ENCODE measurements at places on chromosomes 6 and 20.
A peak's percentile ranks its signal among the peaks of the same experiment; 100 is the strongest.

GRCh38 chr6:125948455-125948854, 8.1 kb upstream of the HINT3 start:
- DNase-seq, result no peak

GRCh38 chr20:43963233-43963632, 48.6 kb downstream of the TOX2 start:
- DNase-seq, result no peak

DNA sequence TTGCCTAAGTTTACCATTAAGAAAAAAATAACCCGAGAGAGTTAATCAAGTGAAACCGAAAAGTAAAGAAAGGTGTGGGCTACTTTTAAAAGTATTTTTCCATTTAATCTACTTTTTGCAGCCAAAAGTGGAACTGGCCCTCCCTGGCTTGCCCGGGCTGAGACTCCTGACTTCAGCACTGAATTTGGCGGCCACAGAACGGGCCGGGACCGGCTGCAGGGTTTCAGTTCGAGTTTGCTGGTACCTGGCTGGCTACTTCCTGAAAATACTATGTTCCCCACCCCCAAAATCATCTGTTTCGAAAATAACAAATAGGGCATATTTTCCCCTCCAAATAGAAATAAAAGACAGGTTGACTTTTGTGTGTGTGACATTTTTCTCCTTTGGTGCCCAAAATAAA, 173.4 kb upstream of the EXOC2 start:
- no peak for DNase-seq

DNA sequence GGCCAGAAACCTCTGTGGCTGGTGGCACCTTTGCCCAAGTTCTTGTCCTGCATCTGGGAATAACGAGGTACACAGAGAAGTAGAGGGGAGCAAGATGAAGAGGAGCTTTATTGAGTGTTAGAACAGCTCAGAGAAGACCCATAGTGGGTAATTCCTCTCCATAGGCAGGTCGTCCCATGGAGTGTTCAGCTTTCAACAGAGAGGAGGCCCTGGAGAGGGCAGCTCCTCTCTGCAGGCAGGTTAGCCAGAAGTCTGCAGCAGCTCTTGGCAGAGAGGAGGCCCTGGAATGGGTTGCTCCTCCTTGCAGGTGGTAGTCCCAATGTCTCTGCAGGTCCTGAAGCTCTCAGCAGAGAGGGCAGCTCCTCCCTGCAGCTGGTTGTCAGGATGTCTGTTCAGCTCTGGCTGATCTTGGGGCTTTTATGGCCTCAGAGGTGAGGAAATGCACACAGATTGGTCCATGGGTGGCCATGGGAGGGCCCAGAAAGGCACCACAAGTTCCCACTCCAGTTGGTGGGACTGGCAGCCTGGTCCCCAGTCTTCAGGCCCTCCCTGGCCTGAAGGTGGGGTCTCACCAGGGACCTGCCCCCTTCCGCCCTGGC, 89.0 kb downstream of the IPCEF1 start:
- no peak for DNase-seq

GRCh38 chr6:149318581-149319286, 1.2 kb downstream of the TAB2 start:
- peak; percentile 26 for DNase-seq

- DNase-seq, result no peak
Observed at GRCh38 chr6:148818939-148819575, 72.2 kb downstream of the UST start.

DNA sequence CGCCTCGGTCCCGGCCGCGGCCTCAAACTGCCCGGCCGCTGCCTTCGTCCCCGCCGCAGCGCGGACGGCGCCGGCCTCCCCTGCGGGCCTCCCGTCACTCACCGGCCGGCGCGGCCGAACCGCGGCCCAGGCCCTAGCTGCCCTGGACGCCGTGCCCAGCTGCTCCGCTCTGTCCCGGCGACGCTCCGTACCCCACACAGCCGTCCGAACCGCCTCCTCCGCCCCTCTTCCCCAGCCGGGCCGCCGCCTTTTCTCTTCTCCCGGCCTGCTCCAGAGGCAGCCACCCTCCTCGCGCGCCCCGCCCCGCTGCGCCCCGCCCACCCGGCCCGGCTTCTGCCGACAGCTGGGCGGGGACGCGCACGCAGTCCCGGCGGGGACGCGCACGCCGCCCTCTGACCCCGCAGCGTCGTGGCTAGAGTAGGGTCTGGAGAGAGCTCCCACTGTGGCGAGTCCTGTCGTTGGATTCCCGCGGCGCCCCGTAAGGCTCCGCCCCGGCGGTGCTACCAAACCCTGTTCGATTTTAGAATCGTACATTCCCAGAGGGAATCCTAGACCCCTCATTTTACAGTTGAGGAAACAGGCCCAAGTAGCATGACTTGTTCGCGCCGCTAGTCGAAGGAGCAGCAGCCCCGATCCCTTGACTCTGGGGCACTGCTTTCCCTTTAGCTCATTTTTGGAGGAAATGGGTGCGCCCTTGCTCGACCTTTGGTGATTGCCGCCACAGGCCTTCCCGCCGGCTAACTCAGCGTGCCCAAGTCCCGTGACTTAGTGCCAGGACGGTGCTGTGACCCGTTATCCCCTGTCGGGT, at the start of gene FBXO30:
Gene FBXO30 (minus strand): TSS at position 295 of the 808 bp plus-strand sequence. CDS start 8,390 bp downstream, outside the sequence.
- peak; percentile 89 for DNase-seq

- DNase-seq, result peak; percentile 14
Observed at GRCh38 chr6:24228681-24229255, 102.8 kb downstream of the NRSN1 start.

GRCh38 chr6:104595311-104595820, 264.4 kb downstream of the HACE1 start:
- no peak for DNase-seq

- DNase-seq, result no peak
Observed at GRCh38 chr6:139855671-139856311, 481.3 kb upstream of the CITED2 start.

DNA sequence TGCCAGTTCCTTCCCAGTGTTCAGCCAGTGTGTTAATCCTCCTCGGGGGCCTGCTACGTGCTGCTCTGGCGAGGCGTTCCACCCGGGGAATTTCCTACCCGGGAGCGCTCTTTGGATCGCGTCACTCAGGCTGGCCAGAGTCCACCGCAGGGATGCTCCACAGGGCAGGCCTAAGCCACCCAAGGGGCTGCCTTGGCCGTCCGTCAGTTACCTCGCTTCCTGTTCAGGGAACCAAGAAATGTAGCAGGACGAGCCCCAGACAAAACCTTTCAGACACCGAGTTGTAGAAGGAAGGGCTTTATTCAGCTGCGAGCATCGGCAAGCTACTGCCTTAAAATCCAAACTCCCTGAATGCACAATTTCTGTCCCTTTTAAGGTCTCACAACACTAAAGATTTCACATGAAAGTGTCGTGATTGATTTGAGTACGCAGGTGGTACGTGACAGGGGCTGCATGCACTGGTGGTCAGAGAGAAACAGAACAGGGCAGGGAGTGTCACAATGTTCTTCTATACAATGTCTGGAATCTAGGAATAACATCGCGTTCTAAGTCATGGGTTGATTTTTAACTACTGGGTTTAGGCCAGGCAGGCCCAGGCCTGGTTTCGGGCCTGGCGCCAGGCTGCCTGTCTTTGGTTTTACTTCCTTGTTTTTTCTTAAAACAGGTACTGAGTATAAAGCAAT, 15.7 kb upstream of the POU5F1 start:
- DNase-seq, result no peak

GRCh38 chr6:5764401-5764955, 242.2 kb downstream of the NRN1 start:
- no peak for DNase-seq

GRCh38 chr20:12924126-12924525, 84.6 kb upstream of the SPTLC3 start:
- no peak for DNase-seq

DNA sequence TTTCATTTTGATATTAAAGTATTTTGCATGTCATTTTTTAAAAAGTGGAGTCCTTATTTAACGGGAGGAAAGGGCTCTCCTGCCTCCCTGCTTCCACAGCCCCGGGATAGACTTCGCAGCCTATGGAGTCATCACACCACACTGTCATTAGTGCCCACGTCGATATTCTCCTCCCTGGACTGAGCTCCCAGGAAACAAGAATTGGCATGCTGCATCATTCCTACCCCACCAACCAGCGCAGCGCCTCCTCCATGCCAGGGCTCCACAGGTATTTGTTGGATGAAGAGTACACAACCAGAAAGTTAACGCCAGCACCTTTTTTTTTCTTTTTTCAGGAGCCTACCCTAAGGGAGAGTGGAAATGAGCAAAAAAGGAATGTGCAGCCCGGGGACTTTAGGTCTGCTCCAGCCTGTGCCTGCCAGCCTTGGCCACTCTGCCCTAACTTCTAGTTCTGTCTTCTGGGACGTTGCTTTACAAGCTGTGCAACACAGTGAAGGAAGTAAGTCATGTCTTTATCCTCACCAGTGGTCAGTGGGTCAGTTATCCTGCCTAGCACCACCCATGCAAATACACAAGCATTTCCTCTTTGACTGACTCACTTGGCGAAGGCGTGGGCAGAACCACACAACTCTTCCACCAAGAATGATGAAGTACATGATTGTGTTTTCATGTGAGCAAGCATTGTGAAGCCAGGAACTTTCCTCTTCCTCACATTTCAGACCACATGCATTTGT, 180.7 kb upstream of the UST start:
- DNase-seq, result no peak

DNA sequence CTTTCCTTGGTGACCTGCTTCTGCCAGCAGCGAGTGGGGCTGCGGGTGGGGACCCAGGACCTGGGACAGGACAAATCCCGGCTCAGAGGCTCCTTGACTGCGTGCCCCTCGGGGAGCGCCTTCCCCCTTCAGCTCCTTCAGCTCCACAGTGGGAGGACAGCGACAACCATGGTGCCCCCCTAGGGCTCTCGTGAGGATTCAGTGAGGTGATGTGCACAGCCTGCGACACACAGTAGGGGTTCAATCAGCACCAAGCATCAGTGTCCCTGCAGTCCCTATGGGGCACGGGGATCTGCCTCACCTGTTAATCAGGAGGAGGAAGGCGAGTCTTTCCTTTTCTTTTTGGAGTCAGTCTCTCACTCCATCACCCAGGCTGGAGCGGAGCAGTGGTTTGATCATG, 209.2 kb downstream of the PREX1 start:
- DNase-seq, result no peak

- DNase-seq, result no peak
Observed at GRCh38 chr20:57065646-57066045, 200.8 kb downstream of the BMP7 start.

DNA sequence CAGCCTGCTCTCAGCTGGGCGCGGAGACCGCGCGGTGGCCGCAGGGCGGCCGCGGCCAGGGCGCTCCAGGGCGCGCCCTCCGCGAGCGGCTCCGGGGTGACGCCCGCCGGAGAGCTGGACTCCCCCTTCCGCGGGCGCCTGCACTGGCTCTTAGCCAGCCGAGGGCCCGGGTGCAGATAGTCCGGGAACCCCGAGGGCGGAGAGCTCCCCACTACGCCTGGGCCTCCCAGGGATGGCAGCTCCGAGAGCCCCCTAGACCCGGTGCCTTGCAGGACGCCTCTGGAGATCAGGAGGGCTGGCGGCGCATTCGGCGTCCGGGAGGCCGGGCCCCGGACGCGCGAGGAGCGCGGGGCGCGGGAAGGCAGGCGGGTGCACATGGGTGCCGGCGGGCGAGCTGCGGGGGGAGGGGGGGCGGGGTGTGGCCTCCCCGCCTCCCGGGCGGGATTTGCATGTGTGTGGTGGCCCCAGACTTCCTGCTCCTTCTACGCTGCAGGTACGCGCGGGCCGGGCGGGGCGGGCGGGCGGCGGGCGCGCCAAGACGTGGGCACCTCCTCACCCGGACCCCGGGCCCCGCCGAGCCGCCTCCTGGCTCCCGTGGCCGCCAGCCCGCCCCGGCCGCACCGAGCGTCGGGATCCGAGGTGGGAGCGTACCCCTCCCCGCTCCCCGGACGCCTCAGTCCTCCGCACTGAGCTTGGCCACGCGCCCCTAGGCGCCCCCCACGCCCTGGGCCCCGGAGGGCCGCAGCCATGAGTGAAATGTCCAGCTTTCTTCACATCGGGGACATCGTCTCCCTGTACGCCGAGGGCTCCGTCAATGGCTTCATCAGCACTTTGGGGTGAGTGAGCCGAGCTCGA, at the start of gene ITPR3:
Gene ITPR3 (plus strand): TSS at position 467 of the 855 bp plus-strand sequence. CDS start 281 bp downstream, at position 748.
- DNase-seq, result peak; percentile 75

DNA sequence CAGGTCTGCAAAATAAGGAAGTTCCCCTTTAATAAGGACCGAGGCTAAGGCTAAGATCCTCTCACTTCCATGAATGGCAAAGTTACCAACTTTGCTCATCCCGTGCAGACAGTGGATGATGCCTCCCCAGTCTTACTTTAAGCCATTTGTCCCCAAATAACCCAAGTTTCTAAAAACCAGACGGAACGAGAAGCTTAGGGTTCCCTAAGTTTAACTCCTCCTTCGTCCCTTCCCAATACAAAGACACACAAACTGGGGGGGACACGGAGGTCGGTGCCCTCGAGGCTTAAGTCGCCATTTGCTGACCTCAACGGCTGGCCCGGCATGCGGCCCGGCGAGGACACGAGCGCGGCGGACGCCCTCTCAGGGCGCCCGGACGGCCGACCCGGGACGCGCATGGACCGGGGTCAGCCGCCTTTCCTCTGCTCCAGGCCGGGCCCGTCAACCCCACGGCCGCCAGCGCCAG, 527 bp downstream of the FBXO30 start:
- DNase-seq, result no peak

DNA sequence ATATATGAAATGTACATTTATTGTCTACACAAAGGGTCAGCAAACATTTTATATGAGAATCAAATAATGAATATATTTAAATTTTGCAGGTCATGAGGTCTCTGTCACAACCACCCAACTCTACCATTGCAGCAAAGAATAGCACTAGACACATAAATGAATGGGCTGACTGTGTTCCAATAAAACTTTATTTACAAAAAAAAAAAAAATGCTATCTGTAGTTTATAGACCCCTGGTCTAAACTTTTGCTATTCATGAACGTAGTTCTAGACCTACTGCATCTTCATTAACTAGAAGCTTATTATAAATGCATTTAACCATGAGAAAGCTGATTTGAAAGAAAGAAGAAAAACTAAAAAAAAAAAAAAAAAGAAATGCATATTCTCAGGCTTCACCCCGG, 610.9 kb upstream of the AGPAT4 start:
- DNase-seq, result no peak

DNA sequence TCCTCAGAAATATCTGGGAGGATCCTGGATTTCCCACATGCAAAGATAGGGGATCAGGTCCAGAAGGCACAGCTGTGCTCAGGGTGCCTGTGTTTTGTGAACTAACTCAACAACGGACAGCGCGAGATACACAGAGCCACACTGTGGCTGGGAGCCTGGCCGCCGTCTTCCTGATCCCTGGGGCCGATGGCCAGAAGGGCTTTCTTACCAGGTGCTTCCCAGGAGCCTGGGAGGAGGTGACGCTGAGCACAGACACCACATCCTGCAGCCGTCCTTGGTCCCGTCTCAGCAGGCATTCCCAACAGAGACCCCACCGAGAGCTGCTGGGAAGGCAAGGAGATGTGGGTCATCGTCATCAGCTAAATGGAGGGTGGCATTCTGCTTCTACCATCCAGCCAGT, 144.6 kb upstream of the AFDN start:
- DNase-seq, result no peak

DNA sequence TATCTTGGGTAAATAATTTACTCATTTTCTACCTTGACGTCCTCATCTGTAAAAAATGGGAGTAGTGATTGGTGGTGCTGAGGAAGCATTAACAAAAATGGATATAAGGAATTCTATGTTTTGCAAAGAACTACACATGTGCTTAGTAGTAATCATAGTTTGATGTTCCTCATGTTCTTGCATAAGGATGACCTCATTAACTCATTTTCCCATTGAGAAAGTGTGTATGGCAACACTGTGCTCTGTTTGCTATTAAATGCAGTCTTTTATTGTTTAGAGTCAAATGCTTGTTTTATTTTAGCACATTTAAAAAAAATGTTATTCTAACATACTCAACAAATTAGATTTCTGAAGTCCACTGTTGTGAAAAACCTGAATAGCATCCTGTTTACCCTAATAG, 211.2 kb upstream of the RSPO3 start:
- no peak for DNase-seq

- no peak for DNase-seq
Observed at GRCh38 chr6:168043848-168044415, 35.1 kb downstream of the FRMD1 start.

All from CD4-positive, alpha-beta T cell treated with Interferon alpha-2 for 1 hour (primary cell).